Uterus (tissue), 4 donors: ENCODE measurements at places on chromosomes 6 and 20.

DNA sequence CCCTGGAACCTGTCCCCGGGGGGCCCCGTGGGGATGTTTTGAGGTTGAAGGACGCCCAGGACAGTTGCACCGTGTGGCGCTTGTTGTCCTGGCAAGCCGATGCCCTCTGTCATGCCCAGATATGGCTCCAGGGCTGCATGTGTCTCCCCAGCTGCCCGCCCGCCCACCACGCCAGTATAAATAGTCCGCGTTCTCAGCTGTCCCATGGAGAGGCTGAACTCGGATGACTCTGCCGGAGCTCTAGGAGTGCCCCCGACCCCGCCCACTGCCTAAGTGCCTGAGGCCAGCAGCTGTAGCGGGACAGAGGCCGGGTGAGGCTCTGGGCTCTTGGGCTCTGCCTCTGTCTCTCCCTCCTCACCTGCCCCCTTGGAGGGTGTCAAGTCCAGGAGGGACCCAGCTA, 83.0 kb upstream of the GATA5 start:
- H3K4me3 ChIP-seq, result no peak overlapping the region
- no peaks in the 10 kb centered on the region for H3K4me1 ChIP-seq
- no peaks in the 10 kb centered on the region for H3K27me3 ChIP-seq

DNA sequence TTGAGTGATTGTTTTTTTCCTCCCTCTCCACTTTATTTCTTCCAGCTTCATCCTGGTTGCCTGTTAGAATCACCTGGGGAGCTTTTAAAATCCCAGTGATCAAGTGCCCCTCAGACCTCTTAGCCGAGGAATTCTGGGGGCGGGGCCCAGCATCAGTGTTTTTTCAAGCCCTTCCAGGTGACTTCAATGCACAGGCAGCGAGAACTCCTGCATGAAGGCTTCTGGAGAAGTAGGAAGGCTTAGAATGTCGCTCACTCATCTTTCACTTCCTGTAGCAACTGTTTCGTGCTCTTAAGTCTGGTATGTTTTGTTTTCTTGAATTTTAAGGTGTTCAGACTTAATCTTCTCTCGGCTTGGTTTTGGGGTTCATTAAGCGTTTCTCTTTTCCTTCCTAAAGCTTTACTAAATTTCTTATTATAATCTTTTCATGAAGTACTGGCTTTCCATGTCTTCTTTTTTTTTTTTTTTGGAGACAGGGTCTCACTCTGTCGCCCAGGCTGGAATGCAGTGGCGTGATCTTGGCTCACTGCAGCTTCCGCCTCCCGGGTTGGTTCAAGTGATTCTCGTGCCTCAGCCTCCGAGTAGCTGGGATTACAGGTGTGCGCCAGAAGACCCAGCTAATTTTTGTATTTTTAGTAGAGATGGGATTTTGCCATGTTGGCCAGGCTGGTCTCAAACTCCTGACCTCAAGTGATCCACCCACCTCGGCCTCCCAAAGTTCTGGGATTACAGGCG, 30.9 kb upstream of the TULP1 start:
- DNase-seq, result no peak
- no peaks in the 10 kb centered on the region for H3K4me1 ChIP-seq
- H3K4me3 ChIP-seq, result no peak overlapping the region

DNA sequence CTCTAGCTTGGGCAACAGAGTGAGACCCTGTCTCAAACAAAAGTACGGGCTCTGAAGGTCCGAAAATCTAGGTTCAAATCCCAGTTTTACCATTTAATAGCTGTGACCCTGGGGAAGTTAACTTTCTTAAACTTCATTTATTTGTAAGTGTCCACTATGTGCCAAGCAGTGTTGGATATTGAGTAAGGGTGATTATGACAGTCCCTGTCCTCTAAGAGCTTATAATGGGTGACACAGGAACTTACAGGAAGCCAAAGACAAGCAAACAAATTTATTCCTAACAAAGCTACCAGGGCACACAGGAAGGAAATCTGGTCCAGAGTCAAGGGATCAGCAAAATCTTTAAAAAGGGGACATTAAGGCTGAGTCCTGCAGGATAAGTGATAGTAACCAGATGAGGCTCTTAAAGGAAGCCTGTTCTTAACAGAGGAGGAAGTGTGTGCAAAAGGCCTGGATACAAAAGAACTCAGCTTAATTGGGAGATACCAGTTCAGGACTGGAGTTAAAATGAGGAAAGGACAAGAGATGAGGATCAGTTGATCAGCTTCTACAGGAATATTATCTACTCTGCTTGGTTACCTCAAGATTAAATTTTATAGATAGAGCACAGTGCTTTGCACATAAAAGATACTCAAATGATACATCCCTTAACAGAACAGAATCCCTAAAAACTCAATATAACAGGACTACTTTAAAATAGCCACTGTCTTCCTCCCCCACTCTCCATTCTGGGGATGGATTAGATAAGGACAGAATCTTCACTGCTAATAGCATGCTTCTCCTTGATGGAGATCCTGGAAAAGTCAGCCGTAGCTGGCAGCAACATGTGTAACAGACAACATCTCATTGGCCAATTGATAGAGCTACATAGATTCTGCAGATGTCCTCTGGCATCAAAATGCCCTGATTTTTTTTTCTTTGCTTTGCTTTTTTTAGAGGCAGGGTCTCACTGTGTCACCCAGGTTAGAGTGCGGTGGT, 6.1 kb downstream of the SNX3 start:
- no peak for DNase-seq
- no peaks in the 10 kb centered on the region for H3K36me3 ChIP-seq
- H3K27ac ChIP-seq, result no peak overlapping the region

DNA sequence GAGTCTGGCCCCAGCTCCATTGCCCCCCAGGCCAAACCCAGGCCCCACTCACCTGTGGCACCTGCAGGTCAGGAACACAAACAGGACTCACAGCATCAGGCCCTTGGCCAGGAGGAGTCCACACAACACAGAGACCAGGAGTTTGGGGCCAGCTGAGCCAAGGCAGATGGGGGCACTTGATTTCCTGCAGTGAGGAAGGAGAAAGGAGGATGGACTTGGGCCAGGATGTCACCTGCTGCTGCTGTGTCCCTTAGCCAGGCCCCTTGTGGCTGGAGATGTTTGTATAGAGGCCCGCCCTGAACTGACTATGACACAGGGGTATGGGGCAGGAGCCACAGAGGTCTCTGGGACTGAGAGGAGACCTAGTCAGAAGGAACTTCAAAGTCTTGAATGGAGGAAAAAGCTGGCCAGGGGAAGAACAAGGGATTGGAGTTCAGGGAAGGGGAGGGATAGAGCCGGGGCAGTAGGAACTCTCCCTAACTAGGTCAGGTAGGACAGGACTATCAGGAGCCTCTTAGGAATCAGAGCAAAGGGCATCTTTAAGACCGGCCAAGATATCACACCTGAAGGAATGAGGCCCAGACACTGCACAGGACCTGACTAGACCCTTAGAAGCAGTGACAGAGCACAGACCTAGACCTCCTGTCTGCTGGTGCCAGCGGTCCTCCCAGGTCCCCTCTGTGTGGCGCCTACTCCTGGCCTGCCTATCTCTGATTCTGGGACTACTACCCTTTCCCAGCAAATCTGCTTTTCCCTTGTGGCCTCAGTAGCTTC, 8.8 kb upstream of the TREML2 start:
- H3K4me1 ChIP-seq, result no peaks in the 10 kb centered on the region
- no peak for DNase-seq
- H3K27me3 ChIP-seq, result no peaks in the 10 kb centered on the region
- no peak overlapping the region for H3K4me3 ChIP-seq
- no peak overlapping the region for H3K27ac ChIP-seq
- no peaks in the 10 kb centered on the region for H3K36me3 ChIP-seq

GRCh38 chr6:72972579-72972978, 252.7 kb downstream of the KHDC1L start:
- no peak overlapping the region for H3K27ac ChIP-seq
- H3K36me3 ChIP-seq, result no peaks in the 10 kb centered on the region
- no peaks in the 10 kb centered on the region for H3K4me1 ChIP-seq
- H3K27me3 ChIP-seq, result no peaks in the 10 kb centered on the region

DNA sequence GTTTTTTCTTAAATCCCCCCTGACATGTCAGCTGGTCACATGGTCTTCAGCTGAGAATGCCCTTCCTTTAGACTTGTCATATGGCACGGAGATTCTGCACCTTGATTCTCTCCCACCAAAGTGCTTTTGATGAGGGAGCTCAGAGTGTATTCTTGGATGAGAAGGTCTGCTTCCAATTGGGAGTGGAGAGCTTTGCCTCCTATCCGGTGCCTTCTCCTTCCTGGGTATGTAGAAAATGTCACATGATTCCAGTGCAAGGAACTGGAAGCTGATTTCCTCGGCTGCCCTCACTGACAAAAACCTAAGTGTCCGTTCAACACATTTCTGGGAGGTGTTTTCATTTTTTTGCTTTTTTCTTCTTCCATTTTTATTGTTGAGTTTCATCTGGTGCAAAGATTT, 197.2 kb downstream of the TFAP2C start:
- H3K4me1 ChIP-seq, result peaks cover 4% of the 10 kb centered on the region
- no peaks in the 10 kb centered on the region for H3K36me3 ChIP-seq
- peak overlapping the region; percentile 83 for H3K27ac ChIP-seq
- H3K27me3 ChIP-seq, result no peaks in the 10 kb centered on the region
- no peak overlapping the region for H3K4me3 ChIP-seq

- no peak overlapping the region for H3K4me3 ChIP-seq
- H3K27me3 ChIP-seq, result no peaks in the 10 kb centered on the region
- no peak overlapping the region for H3K27ac ChIP-seq
- H3K36me3 ChIP-seq, result no peaks in the 10 kb centered on the region
- DNase-seq, result no peak
These were observed 315.2 kb downstream of the ZFAND3 start for GRCh38 chr6:38134704-38135088.

DNA sequence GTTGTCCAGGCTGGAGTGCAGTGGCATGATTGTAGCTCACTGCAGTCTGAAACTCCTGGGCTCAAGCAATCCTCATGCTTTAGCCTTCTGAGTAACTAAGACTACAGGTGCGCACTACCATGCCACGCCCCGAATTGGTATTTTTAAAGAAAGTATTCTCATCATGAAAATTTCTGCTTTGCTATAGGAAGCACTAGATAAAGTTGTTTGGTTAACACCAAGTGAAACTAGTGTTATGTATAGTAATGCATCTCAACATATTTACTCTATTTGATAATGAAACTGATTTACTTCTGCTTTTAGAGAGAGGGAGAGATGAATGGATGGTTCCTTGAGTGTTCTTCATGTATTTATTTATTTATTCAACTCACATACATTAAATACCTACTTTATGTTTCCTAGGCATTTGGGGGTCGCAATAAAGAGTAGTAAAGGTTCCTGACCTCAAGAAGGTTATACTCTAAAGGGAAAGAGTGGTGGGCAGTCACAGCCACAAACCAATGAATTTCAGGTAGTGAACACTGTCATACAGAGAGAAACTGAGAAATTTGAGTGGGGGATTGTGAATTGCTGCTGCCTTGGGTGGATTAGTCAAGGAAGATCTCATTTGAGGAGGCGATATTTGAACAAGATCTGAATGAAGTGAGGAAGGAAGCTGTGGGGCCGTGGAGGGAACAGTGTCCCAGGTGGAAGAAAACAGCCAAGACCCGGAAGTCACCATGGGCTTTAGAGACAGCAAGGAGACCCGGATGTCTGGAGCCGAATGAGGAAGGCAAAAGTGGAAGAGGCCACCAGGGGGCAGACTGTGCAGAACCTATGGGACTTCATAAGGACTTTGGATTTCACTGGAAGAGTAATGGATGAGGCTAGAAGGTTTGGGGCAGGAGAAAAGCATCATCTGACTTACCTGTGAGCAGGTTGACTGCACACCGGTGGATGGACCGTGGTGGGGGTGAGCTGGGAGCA, 185.6 kb downstream of the TSHZ2 start:
- no peaks in the 10 kb centered on the region for H3K4me1 ChIP-seq
- H3K27ac ChIP-seq, result no peak overlapping the region
- no peak overlapping the region for H3K4me3 ChIP-seq
- DNase-seq, result no peak
- H3K36me3 ChIP-seq, result no peaks in the 10 kb centered on the region
- H3K27me3 ChIP-seq, result no peaks in the 10 kb centered on the region

DNA sequence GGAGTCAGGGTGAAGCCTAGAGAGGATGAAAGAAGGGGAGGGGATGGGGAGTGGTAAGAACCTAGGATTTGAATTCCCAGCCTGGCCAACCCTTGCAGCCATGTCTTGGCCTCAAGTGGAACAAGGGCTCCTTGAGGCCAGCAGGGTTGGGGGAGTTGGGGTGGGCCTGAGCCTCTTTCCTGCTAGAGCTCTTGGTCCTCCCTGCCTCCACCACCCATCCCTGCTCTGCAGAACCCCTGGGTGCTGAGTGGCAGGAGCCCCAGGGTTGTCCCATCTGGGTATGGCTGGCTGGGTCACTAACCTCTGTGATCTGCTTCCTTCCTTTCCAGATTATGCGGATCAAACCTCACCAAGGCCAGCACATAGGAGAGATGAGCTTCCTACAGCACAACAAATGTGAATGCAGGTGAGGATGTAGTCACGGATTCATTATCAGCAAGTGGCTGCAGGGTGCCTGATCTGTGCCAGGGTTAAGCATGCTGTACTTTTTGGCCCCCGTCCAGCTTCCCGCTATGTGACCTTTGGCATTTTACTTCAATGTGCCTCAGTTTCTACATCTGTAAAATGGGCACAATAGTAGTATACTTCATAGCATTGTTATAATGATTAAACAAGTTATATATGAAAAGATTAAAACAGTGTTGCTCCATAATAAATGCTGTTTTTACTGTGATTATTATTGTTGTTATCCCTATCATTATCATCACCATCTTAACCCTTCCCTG, 8.3 kb downstream of the VEGFA start:
- H3K27ac ChIP-seq, result peak overlapping the region; percentile 30
- H3K4me3 ChIP-seq, result no peak overlapping the region
- H3K27me3 ChIP-seq, result no peaks in the 10 kb centered on the region
- no peak for DNase-seq
- peaks cover 2% of the 10 kb centered on the region for H3K4me1 ChIP-seq
- H3K36me3 ChIP-seq, result no peaks in the 10 kb centered on the region

- H3K4me3 ChIP-seq, result no peak overlapping the region
- DNase-seq, result no peak
- no peaks in the 10 kb centered on the region for H3K36me3 ChIP-seq
These were observed 428.4 kb upstream of the CHD6 start for GRCh38 chr20:42046371-42047085.

GRCh38 chr20:51029963-51030920, 7.3 kb upstream of the KCNG1 start:
- H3K4me1 ChIP-seq, result no peaks in the 10 kb centered on the region
- no peaks in the 10 kb centered on the region for H3K36me3 ChIP-seq
- H3K27ac ChIP-seq, result peak overlapping the region; percentile 47

DNA sequence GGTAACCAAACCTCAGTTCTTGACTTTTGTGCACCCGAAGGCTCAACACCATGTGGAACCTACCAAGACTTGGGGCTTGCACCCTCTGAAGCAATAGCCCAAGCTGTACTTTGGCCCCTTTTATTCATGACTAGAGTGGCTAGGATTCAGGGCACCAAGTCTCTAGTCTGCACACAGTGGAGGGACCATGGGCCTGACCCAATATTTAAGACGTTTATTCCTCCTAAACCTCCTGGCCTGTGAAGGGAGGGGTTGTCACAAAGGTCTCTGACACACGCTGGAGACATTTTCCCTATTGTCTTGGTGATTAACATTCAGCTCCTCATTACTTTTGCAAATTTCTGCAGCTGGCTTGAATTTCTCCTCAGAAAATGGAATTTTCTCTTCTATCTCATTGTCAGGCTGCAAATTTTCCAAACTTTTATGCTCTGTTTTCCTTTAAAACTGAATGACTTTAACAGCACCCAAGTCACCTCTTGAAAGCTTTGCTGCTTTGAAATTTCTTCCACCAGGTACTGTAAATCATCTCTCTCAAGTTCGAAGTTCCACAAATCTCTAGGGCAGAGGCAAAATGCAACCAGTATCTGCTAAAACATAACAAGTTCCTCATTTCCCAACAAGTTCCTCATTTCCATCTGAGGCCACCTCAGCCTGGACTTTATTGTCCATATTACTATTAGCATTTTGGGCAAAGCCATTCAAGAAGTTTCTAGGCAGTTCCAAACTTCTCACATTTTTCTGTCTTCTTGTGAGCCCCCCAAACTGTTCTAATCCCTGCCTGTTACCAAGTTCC, 481.4 kb upstream of the BTBD3 start:
- no peak for DNase-seq
- no peak overlapping the region for H3K4me3 ChIP-seq
- no peaks in the 10 kb centered on the region for H3K27me3 ChIP-seq
